Kidney (tissue), 22 donors: ENCODE measurements at places on chromosomes 7 and 10. TPM values are rescaled to one million over a fixed set of nuclear protein-coding genes. Genes with fewer than 3 reads are reported as not detected.
A peak's percentile ranks its signal among the peaks of the same experiment; 100 is the strongest.

GRCh38 chr7:132261327-132262159, 314.7 kb downstream of the PLXNA4 start:
- DNase-seq = no peak

DNA sequence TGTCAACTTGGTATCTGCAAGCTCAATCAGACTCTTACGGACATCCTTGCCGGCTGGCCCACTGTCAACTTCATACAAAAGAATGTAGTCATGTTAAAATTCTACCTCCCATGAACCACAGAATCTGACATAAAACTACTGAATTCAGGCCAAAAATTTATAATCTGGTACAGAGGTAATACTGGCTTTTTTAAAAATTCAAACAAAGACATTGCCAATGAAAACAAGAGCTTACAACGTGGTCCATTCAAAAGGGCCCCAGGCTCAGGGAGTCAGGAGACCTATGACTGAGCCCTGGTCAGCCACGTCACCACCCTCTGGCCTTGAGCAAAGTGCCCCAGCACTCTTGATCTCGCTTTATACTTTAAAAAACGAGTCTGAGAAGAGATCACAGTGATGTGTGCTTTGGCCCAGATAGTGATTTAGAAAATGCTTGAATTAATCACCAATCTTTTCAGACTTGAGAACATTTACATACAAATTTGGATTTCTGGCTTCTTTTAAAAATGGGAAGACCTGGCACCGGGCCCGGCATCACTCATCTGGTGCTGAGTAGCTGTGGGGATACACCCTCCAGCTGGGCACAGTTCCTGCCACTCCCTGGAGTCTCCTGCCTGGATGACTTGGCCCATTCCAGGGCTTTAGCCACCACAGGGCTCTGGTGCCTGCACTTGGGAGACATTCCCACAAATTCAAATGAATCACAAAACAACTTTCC, 94.1 kb downstream of the PIP4K2A start:
- no peak for DNase-seq

TFEC gene
- 14.4 TPM for total RNA-seq

DNA sequence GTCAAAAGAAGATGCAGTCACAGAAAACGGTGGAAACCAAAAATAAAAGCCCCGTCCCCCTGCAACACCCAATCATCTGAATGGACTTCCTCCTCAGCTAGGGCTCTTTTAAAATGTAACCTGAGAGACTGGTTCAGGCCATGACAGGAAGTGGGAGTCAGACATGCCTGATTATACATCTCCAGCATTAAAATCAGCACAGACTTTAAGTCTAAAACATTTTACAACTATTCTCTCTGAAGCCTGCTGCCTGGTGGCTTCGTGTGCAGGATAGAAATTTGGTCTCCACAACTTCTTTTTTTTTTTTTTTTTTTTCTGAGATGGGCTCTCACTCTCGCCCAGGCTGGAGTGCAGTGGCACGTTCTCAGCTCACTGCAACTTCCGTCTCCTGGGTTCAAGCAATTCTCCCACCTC, 30.3 kb downstream of the HACD1 start:
- no peak for DNase-seq

- DNase-seq = no peak
Observed at GRCh38 chr7:126699707-126700106, 553.0 kb downstream of the GRM8 start.

GRCh38 chr7:117929237-117929636, 56.0 kb upstream of the CTTNBP2 start:
- DNase-seq = no peak

DNA sequence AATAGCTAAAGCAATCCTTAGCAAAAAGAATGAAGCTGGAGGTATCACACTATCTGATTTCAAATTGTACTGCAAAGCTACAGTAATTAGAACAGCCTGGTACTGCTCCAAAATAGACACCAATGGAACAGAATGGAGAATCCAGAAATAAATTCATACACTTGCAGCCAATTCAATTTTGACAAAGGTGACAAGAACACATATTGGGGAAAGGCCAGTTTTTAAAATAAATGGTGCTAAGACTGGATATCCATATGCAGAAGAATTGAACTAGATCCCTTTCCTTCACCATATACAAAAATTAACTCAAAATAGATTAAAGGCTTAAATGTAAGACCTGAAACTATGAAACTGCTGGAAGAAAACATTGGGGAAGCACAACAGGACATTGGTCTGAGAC, 748.5 kb downstream of the DNAJB9 start:
- no peak for DNase-seq

- peak; percentile 11 for DNase-seq
Observed at GRCh38 chr7:79176859-79177477, 276.5 kb downstream of the MAGI2 start.

GRCh38 chr7:33849971-33850559, 55.3 kb upstream of the BMPER start:
- no peak for DNase-seq

DNA sequence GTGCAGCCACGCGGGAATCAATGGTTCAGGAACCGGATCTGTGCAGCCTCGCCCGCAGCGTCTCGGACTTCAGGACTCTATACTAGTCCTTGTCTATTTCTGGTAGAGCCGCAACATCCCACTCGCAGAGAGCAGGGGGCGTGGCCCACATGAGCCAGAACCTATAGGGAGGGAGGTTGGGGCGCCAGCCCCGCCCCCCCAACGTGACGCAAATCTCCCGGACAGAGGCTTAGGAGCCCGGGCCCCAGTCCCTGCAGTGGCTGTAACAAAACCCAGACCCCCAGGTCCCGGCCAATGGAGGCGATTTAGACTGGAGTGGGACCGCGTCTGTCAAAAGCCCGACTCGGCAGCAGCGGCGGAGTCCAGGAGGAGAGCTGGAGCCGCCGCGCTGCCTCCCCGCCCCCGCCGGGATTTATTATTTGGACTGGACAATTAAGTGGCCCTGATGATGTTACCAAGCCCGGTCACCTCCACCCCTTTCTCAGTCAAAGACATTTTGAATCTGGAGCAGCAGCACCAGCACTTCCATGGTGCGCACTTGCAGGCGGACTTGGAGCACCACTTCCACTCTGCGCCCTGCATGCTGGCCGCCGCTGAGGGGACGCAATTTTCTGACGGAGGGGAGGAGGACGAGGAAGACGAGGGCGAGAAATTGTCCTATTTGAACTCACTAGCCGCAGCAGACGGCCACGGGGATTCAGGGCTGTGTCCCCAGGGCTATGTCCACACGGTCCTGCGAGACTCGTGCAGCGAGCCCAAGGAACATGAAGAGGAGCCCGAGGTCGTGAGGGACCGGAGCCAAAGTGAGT, at the start of gene NKX2-3:
Gene NKX2-3 (plus strand): TSS at position 256 of the 809 bp plus-strand sequence. CDS start 190 bp downstream, at position 446.
- DNase-seq = peak; percentile 79

- no peak for DNase-seq
Observed at GRCh38 chr7:151720280-151720679, 156.6 kb downstream of the PRKAG2 start.

FAM241B gene
- 7.6 TPM for total RNA-seq

PNLIP gene
- not detected for total RNA-seq

DNA sequence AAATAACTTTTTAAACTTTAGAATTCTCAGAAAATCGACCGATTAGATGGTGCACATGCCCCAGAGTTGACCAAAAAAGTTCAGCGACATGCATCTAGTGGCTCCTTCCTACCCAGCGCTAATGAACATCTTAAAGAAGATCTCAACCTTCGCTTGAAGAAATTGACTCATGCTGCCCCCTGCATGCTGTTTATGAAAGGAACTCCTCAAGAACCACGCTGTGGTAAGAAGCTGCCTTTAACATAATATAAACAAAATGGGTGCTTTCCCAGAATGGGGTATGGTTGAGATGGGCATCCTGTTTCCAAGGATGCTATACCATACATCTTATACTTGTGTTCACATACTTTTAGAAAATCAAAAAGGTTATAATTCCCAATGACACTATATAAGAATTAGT, 24.6 kb downstream of the GLRX3 start:
- DNase-seq = peak; percentile 9

CDK1 gene
- total RNA-seq = 3.3 TPM

GRCh38 chr7:101717628-101718357, 88.7 kb upstream of the MYL10 start:
- DNase-seq = no peak

- peak; percentile 50 for DNase-seq
Observed at GRCh38 chr7:103988468-103989199, 824 bp downstream of the RELN start.

FKBP9 gene
- total RNA-seq = 109 TPM

SUGCT gene
- 7.6 TPM for total RNA-seq
